ENCODE measurements at places on chromosomes 5 and 9. TPM values are rescaled to one million over a fixed set of nuclear protein-coding genes. Genes with fewer than 3 reads are reported as not detected.

DNA sequence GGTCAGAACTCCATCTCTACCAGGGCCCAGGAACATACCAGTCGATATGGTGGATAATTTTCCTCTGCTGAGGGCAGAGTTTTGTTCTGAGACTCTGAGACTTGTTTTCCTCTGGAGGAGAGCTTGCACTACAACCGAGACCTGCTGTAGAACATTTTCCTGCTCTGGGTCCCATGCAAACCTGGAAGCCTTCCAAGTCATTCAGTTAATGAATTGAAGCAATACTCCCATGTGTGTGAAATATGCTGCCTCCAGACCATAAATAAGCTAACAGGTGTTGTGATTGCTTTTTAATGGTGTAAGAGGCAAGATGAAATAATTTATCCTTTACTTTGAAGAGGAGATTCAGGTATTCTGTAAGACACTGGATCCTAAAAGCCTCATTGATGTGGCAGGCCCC lies 372.8 kb downstream of the TMEM167A start:
- no peaks in the 10 kb centered on the region for H3K27me3 ChIP-seq
- no peaks in the 10 kb centered on the region for H3K36me3 ChIP-seq
- DNase-seq, result no peak
- no peaks in the 10 kb centered on the region for H3K4me1 ChIP-seq
- no peak overlapping the region for H3K27ac ChIP-seq

DNA sequence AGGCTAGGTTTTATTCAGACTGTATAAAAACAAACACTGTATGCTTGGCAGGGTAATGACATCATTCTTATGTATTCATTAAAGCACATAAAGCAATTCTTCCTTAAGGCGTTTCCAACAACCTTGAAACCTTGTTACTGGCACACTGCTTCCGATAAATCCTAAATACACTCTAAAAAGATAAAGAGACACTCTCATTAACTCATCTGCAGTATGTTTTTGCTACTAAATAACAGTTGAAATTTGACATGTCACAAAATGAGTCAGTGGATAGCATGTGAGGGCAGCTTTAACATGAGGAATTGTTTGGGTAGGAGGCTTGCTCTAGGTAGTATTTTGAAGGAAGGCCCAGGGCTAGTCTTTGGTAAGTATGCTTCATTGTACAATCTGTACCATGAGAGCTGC lies 13.7 kb downstream of the YIPF5 start:
- H3K36me3 ChIP-seq, result peaks cover 57% of the 10 kb centered on the region
- no peaks in the 10 kb centered on the region for H3K27me3 ChIP-seq
- H3K4me3 ChIP-seq, result no peak overlapping the region
- H3K4me1 ChIP-seq, result no peaks in the 10 kb centered on the region
- DNase-seq, result no peak
- no peak overlapping the region for H3K27ac ChIP-seq

- peaks cover 5% of the 10 kb centered on the region for H3K4me1 ChIP-seq
- peak overlapping the region; percentile 38 for H3K4me3 ChIP-seq
- peak; percentile 83 for DNase-seq
- H3K27ac ChIP-seq, result no peak overlapping the region
- H3K27me3 ChIP-seq, result peaks cover 12% of the 10 kb centered on the region
Observed at GRCh38 chr9:117644133-117644931, 59.9 kb upstream of the TLR4 start.

DNA sequence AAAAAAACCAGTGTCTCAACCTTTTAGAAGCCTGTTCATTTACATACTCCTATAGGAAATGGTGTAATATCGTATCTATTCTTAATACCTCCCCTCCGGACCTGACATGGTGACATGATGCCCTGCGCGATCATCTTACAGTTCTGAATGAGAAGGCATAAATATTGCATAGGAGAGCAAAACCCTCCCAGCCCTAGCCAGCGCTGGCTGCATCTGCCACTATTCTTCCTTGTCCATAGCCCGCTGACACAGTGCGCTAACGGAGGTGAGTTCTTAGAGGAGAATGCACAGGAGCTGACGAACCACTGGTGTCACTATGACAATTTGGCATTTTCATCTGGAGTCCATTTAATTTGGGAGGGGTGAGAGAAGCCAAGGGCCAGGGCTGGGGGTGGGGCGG lies 290.1 kb downstream of the EFNA5 start:
- no peaks in the 10 kb centered on the region for H3K27me3 ChIP-seq
- H3K27ac ChIP-seq, result no peak overlapping the region
- no peaks in the 10 kb centered on the region for H3K4me1 ChIP-seq
- no peaks in the 10 kb centered on the region for H3K36me3 ChIP-seq

GRCh38 chr9:132631280-132631679 lies 38.5 kb downstream of the DDX31 start:
- H3K4me3 ChIP-seq, result no peak overlapping the region
- DNase-seq, result no peak
- peaks cover 9% of the 10 kb centered on the region for H3K36me3 ChIP-seq
- no peaks in the 10 kb centered on the region for H3K27me3 ChIP-seq
- no peaks in the 10 kb centered on the region for H3K4me1 ChIP-seq

- no peak overlapping the region for H3K27ac ChIP-seq
- H3K36me3 ChIP-seq, result peaks cover 29% of the 10 kb centered on the region
- peak; percentile 71 for DNase-seq
- peaks cover 23% of the 10 kb centered on the region for H3K4me1 ChIP-seq
Observed at GRCh38 chr5:88729084-88729828, 153.7 kb downstream of the MEF2C start.

DNA sequence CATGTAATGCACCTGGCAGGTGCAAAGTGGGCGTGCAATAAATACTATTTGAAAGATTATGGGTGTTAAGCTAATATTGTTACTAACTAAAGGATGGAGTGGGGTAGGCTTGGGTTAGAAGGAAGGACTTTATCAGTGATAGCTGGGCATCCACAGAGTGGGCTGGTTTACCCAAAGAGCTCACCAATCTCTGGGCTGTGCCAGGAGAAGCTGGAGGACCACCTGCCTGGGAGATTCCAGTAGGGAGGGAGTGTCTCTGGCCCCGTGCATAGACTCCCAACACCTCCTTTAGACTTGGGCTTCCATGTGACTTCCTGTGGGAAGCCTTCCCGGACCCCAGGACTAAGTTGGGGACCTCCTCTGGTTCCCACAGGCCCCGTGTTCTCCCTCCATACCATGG lies 5.6 kb upstream of the URM1 start:
- no peak for DNase-seq
- no peak overlapping the region for H3K27ac ChIP-seq
- no peaks in the 10 kb centered on the region for H3K27me3 ChIP-seq
- H3K4me1 ChIP-seq, result peaks cover 37% of the 10 kb centered on the region
- peak overlapping the region; percentile 48 for H3K4me3 ChIP-seq

DNA sequence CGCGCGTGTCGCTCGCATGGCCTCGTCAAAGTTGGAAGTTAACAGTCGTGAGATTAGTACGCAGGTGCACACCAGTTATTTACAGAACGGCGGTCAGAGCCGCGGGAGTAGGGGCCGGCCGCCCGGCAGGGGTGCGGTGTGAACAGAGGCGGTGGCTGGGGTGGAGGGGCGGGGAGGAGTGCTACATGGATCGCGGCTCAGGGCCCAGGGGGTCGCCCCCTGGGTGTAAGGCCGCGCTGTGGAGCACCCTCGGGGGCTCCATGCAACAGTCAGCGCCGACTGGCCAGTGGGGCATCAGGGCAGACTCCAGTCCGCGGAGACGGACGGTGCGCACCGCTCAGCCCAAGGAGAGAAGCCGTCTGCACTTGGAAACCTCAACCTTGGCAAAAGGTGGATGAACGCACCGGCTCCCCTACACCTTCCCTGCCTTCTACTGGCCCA lies 60.3 kb downstream of the ZNF354C start:
- H3K27ac ChIP-seq, result no peak overlapping the region
- no peak overlapping the region for H3K4me3 ChIP-seq
- H3K36me3 ChIP-seq, result no peaks in the 10 kb centered on the region
- H3K4me1 ChIP-seq, result no peaks in the 10 kb centered on the region
- no peaks in the 10 kb centered on the region for H3K27me3 ChIP-seq

The KIF4B gene
- total RNA-seq, result not detected

The AOPEP gene
- 181 TPM for total RNA-seq

- H3K4me3 ChIP-seq, result no peak overlapping the region
- H3K27ac ChIP-seq, result no peak overlapping the region
- DNase-seq, result no peak
- H3K36me3 ChIP-seq, result no peaks in the 10 kb centered on the region
Observed at GRCh38 chr5:135245521-135246499, 153.2 kb downstream of the MACROH2A1 start.

The AGXT2 gene
- not detected for total RNA-seq

DNA sequence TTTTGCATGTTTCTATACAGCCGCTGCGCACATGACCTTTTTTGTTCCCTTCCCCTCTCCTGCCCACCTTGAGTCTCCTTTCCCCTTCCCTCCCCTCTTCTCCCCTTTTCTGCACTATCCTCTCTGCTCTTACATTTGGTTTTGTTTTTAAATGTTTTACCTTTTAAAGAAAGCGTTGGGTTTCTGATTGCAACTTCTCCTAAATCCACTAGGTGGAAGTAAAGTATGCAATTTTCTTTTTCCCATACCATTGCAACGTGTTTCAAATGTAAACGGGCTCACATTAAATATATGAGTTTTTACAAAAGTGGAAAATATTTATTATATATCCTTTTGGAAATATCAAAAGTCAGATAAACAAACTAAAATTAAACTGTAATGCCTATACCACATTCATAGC lies 500.9 kb downstream of the DIRAS2 start:
- H3K36me3 ChIP-seq, result no peaks in the 10 kb centered on the region
- H3K27me3 ChIP-seq, result no peaks in the 10 kb centered on the region
- no peaks in the 10 kb centered on the region for H3K4me1 ChIP-seq
- no peak overlapping the region for H3K4me3 ChIP-seq
- no peak for DNase-seq

GRCh38 chr5:138659121-138659520 lies 83.9 kb upstream of the HSPA9 start:
- no peaks in the 10 kb centered on the region for H3K4me1 ChIP-seq
- DNase-seq, result no peak
- H3K27ac ChIP-seq, result no peak overlapping the region
- no peaks in the 10 kb centered on the region for H3K27me3 ChIP-seq
- no peak overlapping the region for H3K4me3 ChIP-seq
- H3K36me3 ChIP-seq, result no peaks in the 10 kb centered on the region

- no peaks in the 10 kb centered on the region for H3K4me1 ChIP-seq
- no peak overlapping the region for H3K27ac ChIP-seq
- no peak overlapping the region for H3K4me3 ChIP-seq
- no peak for DNase-seq
- H3K27me3 ChIP-seq, result no peaks in the 10 kb centered on the region
- peaks cover 3% of the 10 kb centered on the region for H3K36me3 ChIP-seq
Observed at GRCh38 chr9:133476036-133476931, 2.6 kb downstream of the SLC2A6 start.

The APBA1 gene
- total RNA-seq, result 2.4 TPM

The PCDHB2 gene
- total RNA-seq, result 2.3 TPM

- no peak overlapping the region for H3K27ac ChIP-seq
- H3K36me3 ChIP-seq, result no peaks in the 10 kb centered on the region
- H3K4me1 ChIP-seq, result no peaks in the 10 kb centered on the region
- DNase-seq, result no peak
- H3K27me3 ChIP-seq, result peaks cover 82% of the 10 kb centered on the region
- H3K4me3 ChIP-seq, result no peak overlapping the region
Observed at GRCh38 chr5:181059297-181060230, 19.5 kb downstream of the BTNL9 start.

The FOXD1 gene
- total RNA-seq, result not detected

The PLCXD3 gene
- total RNA-seq, result 48.2 TPM

DNA sequence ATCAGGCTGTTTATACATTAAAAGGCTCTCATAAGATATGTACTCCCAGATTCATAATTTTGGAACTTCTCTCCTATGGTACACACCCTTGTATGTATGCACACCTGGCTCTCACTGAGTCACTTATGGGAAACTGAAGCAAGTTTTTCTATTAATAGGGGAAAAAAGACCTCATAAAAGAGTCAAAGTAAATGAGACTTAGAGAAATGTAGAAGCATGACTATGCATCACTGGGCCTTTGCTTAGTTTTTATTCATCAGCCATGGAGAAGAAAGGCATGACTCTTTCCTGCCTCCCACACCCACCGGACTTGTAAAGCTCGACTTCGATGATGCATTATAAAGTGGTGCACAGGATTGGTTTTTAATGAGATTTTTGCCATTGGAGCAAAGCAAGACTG lies 28.2 kb downstream of the MTAP start:
- peaks cover 30% of the 10 kb centered on the region for H3K4me1 ChIP-seq
- no peaks in the 10 kb centered on the region for H3K27me3 ChIP-seq
- DNase-seq, result no peak
- no peak overlapping the region for H3K4me3 ChIP-seq

The CLPTM1L gene
- 51.0 TPM for total RNA-seq

DNA sequence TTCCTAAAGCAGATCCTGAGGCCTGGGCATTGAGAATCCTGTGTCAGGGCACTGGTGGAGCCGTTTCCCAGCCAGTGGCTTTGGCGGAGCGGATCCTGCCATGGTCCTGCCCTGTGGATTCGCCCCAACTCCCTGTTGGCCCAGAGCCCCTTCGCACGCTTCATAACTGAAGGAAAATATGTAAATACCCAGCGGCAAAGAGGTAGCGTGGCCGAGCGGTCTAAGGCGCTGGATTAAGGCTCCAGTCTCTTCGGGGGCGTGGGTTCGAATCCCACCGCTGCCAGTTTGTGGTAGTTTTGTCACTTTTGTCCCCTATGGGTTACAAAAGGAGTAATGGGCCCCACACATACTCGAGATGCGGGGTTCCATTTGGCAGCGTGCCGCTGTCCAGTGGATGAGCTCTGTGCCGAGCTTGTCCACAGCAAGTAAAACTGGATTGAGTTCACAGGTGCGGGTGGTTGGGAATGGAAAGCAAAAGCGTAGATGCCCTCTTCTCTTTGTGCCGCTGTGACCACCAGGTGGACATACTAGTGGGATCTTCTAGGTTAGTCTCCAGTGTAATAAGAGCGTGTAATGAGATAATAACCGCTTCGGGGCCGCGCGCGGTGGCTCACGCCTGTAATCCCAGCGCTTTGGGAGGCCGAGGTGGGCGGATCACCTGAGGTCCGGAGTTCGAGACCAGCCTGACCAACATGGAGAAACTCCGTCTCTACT lies 17.3 kb downstream of the TRIM7 start:
- H3K27ac ChIP-seq, result peak overlapping the region; percentile 12
- H3K4me1 ChIP-seq, result peaks cover 14% of the 10 kb centered on the region
- no peaks in the 10 kb centered on the region for H3K36me3 ChIP-seq
- peak overlapping the region; percentile 82 for H3K4me3 ChIP-seq

- H3K27me3 ChIP-seq, result no peaks in the 10 kb centered on the region
- H3K4me3 ChIP-seq, result no peak overlapping the region
- H3K4me1 ChIP-seq, result no peaks in the 10 kb centered on the region
- no peaks in the 10 kb centered on the region for H3K36me3 ChIP-seq
- no peak overlapping the region for H3K27ac ChIP-seq
Observed at GRCh38 chr5:116144103-116144502, 59.3 kb downstream of the COMMD10 start.

GRCh38 chr9:137178201-137178938 lies 6.5 kb upstream of the TMEM210 start:
- H3K36me3 ChIP-seq, result peaks cover 47% of the 10 kb centered on the region
- no peak overlapping the region for H3K27ac ChIP-seq
- H3K4me1 ChIP-seq, result no peaks in the 10 kb centered on the region
- DNase-seq, result no peak
- H3K4me3 ChIP-seq, result no peak overlapping the region

DNA sequence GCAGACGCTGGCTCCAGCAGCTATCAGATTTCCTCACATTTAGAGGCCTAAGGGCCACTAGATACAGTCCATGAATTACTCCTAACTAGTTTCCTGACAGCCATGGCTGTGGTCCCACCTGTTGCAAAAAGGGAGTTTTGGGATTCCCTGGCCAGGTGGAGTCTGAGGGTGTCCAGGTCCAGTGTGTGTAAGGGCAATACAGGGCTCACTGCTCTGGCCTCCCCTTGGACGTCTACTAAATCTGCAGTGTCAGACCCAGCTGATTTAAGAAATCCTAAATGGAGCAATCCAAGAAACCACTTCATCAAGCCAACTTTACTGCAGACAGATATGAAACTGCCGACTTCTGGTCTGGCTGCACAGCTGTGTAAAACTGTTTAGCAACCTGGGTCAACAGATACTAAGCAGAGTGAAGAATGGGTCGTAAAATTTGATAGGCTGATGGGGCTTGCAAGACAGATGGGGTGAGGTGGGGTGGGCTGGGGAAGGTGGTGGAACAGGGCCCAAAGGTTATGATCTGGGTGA lies 116.4 kb downstream of the GADD45G start:
- H3K4me1 ChIP-seq, result no peaks in the 10 kb centered on the region
- no peak overlapping the region for H3K27ac ChIP-seq

All from heart left ventricle (tissue), 16 donors.